GM12892 (cell line): ENCODE measurements at places on chromosomes 16 and 17.
A peak's percentile ranks its signal among the peaks of the same experiment; 100 is the strongest.

DNA sequence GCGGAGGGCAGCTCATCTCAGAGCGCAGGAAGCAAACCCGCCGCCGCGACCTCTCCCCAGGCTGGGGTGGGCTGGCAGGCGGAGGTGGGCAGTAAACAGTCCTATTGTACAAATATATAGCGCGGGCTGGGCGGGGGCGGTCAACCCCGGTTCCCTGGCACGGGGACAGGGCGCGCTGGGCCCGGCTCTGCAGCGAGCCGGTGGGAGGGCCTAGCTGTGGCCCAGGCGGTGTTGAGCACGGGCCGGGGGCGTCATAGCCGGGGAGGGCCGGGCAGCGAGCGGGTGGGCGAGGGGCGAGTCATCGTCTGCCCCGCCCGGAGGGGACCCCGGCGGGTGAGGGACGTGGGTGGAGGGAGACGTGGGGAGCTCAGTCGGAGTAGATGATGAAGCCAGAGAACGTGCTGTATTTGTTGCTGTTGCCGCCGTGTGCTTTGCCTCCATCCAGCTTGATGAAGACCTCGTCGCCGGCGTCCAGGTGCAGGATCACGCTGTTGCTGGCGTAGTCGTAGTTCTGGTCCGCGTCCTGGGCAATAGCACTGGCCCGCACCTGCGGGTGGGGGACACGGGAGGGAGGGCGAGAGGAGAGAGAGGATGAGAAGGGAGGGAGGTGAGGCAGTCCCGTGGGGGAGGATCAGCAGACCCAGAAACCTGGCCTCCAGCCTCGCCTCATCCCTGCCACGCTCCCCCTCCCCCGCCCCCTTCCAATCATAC lies 8.1 kb downstream of the C1QL1 start:
- DNase-seq: no peak

DNA sequence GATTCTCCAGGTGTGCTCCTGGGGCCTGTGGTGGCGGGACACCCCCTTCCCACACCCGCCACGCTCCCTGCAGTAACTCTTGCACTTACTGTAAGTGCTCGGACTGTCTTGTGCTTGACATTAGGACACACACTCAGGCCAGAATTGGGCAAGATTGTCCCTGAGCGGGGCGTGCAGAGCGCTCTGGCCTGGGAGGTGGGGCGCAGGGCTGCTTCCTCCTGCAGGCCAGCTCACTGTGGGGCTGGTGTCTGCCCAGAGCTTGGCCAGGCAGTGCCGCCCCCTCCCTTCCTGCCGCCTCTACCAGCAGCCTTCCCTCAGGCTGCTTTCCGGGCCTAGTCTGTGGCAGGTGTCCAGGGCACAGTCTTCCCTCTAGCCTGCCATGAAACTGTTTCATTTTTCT lies 6.1 kb upstream of the ATP6V0C start:
- DNase-seq: no peak

DNA sequence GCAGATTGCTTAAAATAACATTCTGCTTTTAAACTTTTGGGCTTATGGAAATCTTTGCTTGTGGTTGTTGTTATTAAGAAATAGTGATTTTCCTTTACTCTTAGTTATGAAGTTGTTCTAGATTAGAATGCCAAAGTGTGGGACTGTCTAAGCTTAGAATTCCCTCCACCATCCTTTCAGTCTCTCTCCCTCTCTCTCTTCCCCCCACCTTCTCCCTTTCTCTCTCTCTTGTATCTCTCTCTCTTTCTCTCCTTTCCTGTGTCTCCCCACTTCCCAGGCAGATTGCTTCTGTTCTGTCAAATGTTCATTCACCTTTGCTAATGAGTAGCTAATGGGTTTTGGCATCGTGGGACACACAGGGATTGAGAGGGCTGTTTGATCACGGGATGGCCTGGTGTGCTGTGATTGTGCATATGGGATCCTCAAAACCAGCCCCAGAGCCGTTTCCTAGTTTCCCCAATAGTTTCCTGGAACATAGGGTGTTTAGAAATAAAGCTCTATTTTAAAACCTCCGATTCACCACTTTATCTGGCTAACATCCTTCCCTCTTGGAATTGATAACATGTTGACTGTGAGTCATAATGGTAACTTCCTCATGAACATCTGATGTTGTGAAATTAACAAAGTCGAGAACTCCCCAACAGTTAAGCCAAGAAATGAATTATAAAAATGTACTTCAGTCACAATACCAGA lies 502.6 kb downstream of the TMEM114 start:
- DNase-seq: no peak

DNA sequence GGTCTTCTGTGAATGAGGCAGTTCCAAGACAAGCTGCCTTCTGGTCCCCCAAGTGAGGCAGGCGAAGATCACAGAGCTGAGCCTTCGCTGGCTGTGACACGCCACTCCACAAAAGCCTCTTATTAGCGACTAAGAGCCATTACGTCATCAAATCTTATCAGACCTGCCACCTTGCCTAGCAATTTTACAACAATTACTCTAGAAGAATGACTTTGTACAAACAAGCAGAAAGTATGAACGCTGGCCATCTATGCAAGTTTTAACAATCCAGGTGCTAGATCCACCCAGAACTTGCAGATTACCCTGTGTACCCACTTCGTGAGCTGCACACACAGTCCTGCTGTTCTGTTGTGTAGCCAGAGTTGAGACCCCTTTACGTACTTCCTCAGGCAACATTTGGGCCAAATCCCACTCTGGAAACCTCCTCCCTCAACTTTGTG lies 3.8 kb upstream of the ICAM2 start:
- DNase-seq: no peak

- peak; percentile 79 for DNase-seq
Measured at GRCh38 chr17:49575679-49576087, at the start of gene NXPH3. NXPH3 (plus strand) TSS chr17:49575871; CDS start chr17:49576220, 349 bp downstream.

DNA sequence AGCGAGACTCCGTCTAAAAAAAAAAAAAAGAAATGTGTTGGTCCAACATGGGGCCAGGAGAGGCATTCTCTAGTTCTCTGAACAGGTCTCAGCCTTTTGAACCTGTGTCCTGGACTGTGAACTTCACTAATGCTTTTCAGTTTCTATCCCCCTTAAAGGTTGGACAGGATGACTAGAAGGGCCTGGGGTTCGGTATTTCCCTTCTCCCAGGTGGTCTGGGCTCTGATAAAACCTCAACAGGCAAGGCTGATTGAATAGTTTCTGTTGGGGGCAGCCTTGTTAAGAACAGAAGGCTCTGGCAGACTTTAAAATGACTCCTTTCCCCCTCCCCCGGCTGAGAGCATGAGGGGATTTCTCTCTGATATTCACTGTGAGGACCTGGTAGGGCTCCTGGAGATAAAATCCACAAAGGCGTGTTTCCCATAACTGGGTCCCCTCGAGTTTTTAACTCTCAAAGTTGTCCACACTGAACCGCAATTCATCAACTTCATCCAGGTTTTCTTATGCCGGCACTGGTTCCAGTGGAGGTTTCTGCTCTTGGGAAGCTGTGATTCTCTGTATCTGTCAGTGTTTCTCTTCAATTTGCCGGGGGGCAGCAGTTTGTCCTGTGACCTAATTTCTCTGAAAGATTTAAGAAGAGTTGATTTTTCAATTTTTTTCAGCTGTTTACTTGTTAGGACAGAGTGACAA lies 91.3 kb downstream of the METRNL start:
- no peak for DNase-seq

DNA sequence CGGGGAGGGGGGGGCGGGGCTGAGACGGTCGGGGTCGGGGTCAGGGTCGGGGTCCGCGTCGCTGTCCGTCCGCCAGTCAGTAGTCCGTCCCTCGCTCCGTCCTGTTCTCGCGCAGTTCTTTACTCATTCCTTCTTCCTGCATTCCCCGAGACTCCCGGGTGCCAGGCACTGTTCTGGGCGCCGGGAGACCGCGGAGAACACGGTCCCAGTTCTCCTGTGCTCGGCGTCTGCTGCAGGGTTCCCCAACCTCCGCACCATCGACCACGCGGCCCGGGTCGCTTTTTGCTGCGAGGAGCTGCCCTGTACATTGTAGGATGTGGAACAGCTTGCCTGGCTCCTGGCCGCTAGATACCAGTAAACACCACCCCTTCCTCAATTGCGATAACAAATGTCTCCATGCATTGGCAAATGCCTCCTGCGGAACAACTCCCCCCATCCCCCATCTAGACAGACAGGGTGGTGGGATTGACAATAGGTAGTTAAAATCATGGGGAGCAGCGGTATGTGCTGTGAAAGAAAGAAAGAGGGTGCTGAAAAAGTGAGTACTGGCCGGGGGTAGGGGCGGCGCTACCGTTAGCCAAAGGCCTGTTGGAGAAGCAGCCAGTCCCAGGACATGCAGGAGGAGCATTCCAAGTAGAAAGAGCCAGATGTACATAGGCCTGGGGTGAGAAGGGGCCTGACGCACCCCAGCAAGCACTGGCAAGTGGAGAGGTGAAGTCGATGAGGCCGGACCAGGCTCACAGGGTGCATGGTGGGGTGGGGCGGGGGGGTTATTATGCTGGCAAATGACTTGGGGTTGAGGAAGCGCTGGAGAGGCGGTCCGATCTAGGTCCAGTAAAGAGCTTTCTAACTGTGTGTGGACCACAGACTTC lies 631 bp downstream of the TRAF7 start:
- DNase-seq: no peak

DNA sequence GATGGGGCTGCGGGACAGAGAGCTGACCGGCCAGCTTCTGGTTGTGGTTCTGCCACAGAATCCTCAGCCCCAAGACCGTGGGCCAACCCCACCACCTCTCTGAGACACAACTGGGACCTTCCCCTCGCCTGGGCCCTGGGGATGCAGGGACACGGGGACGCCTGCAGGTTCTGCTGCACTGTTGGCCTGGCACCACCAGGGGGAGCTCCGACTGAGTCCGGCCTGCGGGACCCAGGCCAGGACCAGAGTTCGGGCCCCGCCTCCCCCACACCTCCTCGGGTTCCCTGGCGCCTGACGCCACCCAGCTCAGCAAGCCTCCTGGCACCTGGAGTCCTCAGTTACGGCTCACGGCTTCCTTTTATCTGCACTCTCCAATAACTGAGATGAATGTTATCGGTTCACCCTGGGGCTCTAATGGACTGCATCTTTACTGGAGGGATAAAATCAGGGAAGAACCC lies 27.3 kb downstream of the TBC1D16 start:
- DNase-seq: peak; percentile 89

- DNase-seq: no peak
Measured at GRCh38 chr17:21815352-21816063, 123.2 kb downstream of the KCNJ18 start.

GRCh38 chr16:57041182-57042156 lies 50.9 kb upstream of the CPNE2 start:
- peak; percentile 46 for DNase-seq

DNA sequence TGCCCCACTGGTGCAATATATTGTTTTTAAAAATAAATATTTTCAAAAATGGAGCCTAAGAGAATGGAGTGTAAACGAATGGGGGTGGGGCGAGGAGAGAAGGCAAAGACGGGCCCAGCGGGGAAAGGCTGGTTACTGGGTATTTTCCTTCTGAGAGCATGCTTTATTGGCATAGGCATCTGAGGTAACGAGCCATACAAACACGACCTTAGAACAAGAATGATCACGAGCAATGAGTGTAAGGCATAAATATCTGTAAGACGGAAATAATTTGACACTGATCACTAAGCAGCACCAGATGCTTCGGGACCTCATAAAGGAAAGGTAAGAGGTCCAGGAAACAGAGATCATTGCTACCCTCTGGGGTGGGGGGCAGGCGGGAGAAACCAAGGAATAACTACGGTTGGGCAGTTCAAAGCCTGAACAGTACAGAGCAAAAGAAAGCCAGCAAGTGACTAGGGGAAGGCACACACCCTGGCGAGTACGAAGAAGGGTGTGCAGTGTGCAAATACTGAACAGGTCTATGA lies 959 bp downstream of the SSH2 start:
- no peak for DNase-seq

DNA sequence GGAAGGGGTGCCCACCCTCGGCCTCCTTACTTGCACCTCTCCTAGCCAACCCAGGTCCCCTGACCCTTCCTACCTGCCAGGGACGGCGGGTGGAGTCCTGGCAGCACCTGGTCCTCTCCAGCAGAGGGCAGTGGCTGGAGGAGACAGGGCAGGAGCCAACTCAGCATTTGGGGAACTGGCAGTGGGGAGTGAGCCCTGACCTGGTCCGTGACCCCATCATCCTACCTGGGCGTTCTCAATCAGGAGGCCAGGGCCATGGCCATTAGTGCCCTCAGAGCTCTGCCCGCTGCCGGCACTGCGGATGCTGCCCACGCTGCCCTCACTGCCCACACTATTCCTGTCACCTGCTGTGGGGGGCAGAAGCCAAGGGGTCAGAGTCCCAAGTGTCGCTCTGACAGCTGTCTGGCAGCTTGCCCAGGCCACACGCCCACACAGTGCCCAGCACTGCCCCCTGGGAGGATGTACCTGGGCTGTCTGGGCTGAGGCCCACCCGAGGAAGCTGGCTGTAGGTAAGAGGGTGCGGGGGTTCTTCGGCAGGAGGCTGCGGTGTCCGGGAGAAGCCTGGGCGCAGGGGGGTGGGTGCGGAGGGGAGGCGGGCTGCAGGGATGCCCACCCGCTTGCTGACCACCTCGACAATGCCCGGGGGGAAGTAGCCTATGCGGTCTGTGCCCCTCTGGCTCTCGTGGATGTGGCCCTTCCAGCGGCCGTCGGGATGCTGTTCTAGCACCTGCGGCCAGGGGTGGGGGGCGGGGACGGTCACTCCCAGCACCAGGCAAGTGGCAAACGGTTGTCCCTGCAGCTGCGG lies 10.8 kb downstream of the CASKIN2 start:
- peak; percentile 85 for DNase-seq

- DNase-seq: no peak
Measured at GRCh38 chr16:49580751-49581303, 207.2 kb downstream of the C16orf78 start.

GRCh38 chr16:65284626-65285025 lies 162.8 kb upstream of the CDH11 start:
- DNase-seq: no peak

DNA sequence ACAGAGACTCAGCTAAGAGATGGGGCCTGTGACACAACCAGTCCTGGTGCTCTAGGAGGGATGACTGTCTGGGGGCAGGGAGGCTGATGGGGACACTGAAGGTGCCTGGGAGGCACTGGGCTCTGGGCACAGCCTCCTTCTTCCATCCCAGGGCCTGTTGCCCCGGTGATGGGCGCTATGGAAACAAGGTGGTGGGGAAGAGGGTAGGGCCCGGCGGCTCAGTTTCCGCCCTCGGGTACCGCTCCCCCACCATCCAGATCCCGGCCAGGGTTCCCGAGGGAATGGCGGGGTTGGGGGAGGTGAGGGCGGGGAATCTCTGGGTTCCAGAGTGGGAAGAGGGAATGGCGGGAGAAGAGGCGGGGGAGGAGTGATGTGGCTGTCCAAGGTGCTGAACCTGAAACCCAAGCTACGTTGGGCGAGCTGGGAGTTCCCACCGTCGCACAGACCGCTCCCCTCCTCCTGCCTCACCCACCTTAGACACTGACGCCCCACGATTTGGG lies 981 bp downstream of the KCNH4 start:
- no peak for DNase-seq

- no peak for DNase-seq
Measured at GRCh38 chr16:72921620-72922019, 126.3 kb downstream of the ZFHX3 start.

GRCh38 chr17:19369846-19370492 lies 7.4 kb upstream of the B9D1 start:
- DNase-seq: no peak
